RWPE2 (cell line): ENCODE measurements at places on chromosomes 11 and 22.

- no peak for DNase-seq
These were observed 3.1 kb downstream of the FLI1 start for GRCh38 chr11:128696941-128697340.

GRCh38 chr11:13629779-13630178 lies 38.7 kb upstream of the FAR1 start:
- no peak for DNase-seq

- DNase-seq: no peak
These were observed 15.0 kb downstream of the METTL15 start for GRCh38 chr11:28123151-28123581.

DNA sequence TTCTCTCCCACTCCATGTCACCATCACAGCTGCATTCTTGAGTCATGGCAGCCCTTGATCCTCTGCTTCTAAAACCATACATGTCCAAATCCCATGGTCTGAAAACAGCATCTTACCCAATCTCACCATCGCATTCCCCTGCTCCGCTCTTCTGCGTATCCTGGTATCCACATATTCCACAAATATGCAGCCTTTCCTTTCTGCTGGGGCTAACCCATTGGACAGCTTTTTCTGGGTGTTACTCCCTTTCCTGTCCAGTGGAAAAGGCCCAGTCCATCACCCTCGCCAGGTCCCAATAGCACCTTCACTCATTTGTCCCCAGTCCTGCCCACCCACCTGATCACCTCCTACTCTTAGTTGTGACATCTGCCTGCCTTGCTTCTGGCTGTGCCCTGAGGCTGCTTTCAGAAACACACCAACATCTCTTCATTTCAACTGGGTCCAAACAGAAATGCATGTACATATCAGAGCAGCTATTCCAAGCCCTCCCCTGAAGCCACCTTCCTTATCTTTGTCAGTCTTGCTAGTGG lies 237.6 kb upstream of the TBCEL start:
- DNase-seq: no peak

DNA sequence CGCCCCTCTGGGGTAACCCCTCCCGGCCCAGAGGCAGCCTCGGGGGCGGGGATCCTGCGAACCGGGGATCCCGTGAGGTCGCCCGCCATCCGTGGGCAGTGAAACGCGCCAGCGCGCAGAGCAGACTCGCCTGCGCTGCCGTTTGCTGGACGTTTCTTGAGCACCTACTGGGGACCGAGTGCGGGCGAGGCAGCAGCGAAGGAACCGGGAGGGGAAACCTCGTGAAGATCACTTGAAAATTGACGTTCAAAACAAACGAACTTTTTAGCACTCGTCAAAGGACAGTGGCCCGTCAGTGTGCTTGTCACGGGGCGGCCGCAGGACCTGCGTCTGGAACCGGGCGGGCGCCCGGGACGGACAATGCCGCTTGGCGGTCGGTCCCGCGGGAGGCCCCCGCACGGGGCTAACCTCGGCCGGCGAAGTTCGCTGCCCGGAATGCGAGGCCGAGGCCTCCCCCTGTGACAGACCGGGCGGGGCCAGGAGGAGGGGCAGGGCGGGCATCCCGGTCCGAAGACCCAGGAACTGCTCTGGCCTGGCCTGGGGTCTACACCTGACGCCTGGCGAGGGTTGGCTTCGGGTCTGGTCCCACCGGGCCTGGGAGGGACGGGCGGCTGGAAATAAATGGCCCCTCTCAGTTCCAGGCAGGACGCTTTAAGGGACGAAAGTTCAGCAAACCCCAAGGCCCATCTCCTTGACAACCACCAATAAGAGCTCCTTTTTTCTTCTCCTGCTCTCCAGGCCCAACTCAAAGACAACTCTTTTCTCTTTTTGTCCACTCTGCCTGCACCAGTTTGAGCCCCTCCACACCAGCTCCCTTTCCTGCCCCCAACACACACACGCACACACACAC lies 723 bp upstream of the SCUBE1 start:
- no peak for DNase-seq

DNA sequence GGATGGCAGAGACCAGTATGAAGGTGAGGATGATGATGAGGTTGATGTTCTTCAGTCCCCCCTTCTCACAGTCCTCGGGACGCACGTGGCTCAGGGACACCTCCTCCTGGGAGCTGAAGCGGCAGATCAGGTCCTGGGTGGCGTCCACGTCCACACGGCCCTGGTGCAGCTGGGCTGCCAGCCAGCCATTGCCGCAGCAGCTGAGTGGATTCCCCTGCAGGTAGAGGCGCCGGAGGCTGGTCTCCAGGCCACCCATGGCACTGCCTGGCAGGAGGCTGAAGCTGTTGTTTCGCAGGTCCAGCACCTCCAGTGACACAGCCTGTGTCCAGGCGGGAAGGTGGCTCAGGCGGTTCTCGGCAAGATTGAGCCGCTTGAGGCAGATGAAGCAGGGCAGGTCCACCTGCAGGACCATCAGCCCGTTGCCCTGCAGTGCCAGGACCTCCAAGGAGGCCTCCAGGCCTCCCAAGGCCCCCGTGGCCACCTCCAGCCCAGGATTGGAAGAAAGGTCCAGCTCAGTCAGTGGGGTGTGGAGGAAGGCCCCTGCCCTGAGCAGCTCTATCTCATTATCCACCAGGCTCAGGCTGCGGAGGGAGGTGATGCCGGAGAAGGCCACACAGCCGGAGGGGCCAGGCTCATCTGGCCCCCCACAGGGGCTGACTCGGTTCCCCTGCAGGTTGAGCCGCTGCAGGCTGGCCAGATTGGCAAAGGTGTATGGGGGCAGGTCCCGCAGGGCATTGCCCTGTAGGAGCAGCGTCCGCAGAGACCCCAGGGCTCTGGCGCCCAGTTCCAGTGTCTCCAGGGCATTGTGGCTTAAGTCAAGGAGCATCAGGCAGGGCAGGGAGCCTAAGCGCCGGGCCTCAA lies 10.6 kb downstream of the LRRC32 start:
- DNase-seq: no peak

DNA sequence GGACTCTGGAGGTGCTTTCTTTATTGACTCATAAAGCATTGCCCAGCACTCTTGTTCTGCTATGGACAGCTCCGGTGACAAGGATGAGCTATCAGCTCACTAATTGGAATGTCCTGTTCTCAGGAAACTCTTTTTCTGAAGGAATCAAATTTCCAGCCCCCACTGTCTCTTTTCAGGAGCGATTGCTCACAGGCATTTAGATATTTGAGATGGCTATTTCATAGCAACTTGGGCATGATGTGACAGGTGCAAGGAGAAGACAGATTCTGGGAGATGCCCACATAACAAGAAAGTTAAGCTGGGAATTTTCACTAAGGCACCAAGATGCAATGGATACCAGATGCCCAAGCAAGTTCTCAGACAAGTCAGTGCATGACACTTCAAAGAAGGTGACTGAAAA lies 123.4 kb upstream of the CSNK2A3 start:
- no peak for DNase-seq

GRCh38 chr22:21032037-21032867 lies at the start of gene SLC7A4:
SLC7A4 (minus strand) TSS chr22:21032561; CDS start chr22:21031812, 749 bp downstream.
- DNase-seq: no peak

DNA sequence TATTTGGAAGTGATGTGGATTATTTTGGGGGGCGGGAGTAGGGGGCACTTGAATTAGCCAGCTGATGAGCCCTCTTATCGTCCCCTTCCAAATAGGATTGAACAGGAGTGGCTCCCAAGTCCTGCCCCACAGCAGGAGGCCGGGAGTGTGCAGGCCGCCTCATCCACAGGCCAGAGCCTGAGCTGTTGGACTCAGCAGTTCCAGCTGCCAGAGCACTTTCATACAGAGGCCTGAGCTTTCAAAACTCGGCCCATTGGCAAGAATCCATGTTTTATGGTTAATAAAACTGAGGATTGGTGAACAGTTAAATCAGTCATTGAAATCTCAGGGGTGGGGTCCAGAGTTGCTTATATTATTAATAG lies 9.6 kb downstream of the FAM118A start:
- no peak for DNase-seq

- DNase-seq: peak; percentile 31
These were observed 85.2 kb upstream of the RTL6 start for GRCh38 chr22:44583061-44583760.

- no peak for DNase-seq
These were observed 80.9 kb downstream of the ADAMTS15 start for GRCh38 chr11:130529366-130529765.

DNA sequence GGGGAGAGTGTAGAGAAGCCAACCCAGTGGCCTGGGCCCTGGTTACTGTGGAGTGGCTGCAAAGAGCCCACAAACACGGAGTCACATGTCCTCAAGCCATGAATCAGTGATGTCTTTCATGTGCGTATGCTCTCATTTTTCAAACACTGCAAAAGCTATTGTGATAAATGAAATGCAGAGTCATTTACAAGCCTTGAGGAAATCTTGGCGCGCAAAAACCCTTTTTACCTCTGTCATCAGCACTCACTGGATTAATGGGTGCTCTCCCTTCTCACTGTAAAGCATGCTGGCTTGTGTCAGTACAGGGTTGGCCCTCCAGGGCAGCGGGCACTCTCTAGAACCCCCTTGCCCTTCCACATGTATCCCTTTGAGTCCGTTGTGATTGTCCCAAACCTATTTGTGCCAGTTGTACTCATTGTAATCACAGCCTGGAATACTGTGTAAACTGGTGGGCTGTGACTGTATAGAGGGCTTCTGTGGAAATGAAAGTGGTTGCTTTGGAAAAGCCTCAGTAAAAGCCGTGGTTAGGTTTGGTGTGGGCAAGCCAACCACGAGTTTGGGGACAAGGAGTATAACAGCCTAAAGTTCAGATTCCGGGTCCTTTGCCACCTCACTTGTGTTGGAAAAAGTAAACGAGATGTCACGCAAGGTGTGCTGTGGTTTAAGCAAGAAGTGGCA lies 10.4 kb downstream of the GNAZ start:
- DNase-seq: no peak

GRCh38 chr11:76179147-76179546 lies 27.2 kb downstream of the WNT11 start:
- no peak for DNase-seq

GRCh38 chr22:27175021-27175838 lies 517.8 kb downstream of the MIAT start:
- no peak for DNase-seq

DNA sequence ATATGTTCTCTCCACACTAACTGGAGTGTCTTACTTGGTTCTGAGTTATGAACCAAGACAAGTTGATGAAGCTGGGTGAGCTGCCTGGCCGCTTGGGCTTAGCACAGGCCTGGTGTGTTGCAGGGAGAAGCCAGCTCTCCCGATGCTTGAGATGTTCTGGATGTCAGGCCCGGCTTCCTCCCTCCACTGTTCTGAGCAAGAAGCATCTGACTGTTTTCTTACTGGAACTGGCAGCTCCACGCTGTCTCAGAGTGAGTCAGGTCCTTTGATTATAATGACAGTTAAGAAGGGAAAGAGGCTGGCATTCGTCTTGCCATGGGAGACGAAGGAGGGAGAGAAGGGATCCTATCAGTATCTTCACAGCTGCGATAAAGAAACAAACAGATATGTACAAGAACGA lies 46.5 kb upstream of the CRTAM start:
- no peak for DNase-seq

GRCh38 chr11:65301491-65302329 lies 13.0 kb upstream of the CDC42EP2 start:
- no peak for DNase-seq

DNA sequence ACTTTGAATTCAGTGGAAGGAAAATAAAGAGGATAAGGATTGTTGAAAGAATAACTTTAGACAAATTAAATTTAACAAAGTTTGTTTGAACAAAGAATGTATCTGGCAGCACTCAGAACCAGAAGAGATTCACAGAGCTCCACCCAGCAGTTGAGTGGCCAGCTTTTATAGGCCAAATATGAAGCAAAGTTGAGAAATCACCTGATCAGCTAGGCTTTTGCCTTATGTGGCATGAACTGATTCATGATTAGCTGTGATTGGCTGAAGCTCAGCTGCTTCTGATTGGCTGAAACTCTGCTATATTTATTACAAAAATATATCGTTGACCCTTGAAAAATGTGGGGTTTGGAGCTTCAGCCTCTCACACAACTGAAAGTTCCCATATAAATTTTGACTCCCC lies 62.6 kb downstream of the PIWIL4 start:
- DNase-seq: no peak

GRCh38 chr22:38353142-38353629 lies 36.0 kb upstream of the CSNK1E start:
- DNase-seq: peak; percentile 76

GRCh38 chr22:19849835-19850762 lies 4.6 kb downstream of the GNB1L start:
- no peak for DNase-seq

DNA sequence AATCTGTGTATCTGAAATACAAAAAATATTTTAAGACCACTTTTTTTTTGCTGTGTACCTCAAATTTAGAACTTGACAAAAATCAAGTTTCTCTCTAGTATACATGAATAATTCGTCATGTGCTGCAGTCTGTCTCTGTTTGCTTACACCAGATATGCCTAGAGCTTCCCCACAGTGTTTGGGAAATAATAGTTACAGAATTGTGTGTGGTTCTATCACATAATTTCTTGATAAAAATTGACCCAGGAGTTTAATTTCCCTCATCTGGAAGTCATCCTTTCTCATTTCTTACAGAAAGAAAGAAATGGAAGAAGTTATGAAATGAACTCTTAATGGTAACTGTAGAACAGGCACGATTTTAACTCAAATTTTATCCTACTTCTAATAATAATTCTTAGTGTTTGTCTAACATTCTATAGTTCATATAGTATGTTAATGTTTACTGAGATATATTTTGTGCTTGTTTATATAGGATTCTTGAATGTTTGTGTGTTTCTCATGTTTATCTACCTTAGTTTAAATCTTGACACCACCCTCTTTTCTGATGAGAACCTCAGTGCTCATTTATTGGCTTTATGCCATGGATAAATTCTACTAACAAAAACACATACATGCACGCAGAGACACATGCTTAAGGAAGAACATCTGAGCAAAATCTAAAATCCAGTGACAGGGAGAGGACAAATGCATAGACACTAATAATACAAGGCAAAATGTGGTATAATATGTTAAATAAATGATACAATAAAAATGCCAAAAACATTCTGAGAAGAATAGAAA lies 61.4 kb upstream of the CTSC start:
- no peak for DNase-seq

- DNase-seq: no peak
These were observed 1.5 kb upstream of the TRABD start for GRCh38 chr22:50184004-50184901.

- DNase-seq: no peak
These were observed 60.4 kb upstream of the PAX6 start for GRCh38 chr11:31871310-31872075.

GRCh38 chr22:50186761-50187523 lies 1.2 kb downstream of the TRABD start:
- DNase-seq: no peak

- peak; percentile 52 for DNase-seq
These were observed at the start of gene C11orf97 for GRCh38 chr11:94511932-94512781. C11orf97 (plus strand) TSS chr11:94512461; CDS start chr11:94512529, 68 bp downstream.

- no peak for DNase-seq
These were observed 68.0 kb downstream of the ETS1 start for GRCh38 chr11:128519338-128519737.

GRCh38 chr11:96815236-96815635 lies 425.4 kb downstream of the JRKL start:
- DNase-seq: no peak
